A549 (cell line): ENCODE measurements at places on chromosomes 2 and 18.

DNA sequence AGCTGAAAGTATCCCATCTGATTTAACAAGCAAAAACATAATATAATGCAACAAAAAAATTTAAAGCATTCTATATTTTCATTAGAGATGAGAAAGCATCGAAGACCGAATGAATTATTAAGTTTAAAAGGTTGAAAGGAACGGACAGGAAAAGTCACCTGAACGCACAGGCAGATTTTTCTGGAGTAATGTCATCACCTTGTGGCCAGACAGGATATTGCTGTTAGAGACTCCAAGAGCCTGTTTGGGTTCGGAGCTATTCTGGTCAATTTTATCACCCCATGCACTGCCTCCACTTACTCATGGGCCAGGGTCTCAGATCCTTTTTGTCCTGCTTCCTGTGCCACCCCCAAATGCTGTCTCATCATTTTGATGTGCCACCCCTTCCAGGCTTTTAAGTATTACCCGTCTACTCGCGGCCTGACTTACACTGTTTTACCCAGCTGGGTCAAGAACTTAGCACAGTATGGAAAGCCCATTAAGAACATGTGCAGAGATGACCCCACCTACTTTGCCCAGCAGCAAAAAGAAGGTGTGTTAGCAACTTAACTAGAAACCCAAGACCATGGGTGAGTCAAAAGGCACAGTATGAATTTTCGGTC lies 27.3 kb downstream of the GKN2 start:
- DNase-seq = peak; percentile 78

- no peak for DNase-seq
These were observed 224.1 kb downstream of the SH3RF3 start for GRCh38 chr2:109352898-109353689.

DNA sequence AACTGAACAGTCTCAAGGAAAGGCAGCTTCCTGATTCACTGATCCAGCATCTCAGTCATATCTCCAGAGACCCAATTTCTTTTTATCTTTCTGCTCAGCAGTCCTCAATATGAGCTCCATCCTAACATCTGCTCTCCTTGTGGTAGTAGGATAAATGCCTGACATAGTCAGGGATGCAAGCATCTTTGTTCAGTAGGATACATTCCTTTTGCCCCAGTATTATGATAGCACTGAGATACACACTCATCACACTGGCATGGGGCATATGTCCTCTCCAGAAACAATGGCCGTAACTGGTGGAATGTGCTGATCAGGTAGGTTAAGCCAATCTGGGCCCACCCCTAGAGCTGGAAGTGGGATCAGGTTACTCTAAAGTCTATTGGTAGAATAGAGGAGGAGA lies 207.2 kb downstream of the ETAA1 start:
- DNase-seq = no peak

- no peak for DNase-seq
These were observed 84.9 kb downstream of the DGKD start for GRCh38 chr2:233439191-233439590.

DNA sequence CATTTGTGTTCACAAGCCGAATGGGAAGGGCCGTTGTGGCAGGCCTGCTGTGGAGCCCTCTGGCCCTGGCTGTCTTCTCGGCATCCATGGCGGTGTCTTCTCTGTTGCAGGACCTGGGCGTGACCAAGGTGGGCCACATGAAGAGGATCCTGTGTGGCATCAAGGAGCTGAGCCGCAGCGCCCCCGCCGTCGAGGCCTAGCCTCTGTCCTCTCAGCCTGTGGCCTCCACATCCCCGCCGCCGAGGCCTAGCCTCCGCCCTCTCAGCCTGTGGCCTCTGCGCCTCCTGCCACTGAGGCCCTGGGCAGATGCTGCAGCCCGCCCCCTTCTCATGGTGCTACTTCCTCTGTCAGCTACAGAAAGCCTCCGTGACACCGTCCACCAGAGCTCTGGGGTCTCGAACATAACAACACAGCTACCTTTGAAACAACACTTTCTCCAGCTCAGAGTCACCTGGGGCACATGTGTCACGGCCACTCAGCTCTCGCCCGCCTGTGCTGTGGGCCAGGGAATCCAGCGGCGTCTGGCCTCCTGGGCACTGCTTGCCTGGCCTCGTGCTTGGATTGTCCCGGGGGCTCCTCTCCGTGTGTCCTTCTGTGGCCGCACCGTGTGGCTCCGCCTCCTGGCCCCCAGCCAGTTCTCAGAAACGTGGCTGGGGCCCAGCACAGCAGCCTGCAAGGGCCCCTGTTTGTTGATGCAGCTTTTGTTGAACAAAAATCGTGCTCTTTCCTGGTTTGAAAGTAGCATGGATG lies 97.1 kb downstream of the USP40 start:
- no peak for DNase-seq

GRCh38 chr2:61268249-61268648 lies 106.3 kb downstream of the C2orf74 start:
- no peak for DNase-seq

- DNase-seq = no peak
These were observed 60.1 kb upstream of the TNFRSF11A start for GRCh38 chr18:62264984-62265383.

- peak; percentile 40 for DNase-seq
These were observed 108.8 kb downstream of the SLC4A3 start for GRCh38 chr2:219736209-219736608.

- no peak for DNase-seq
These were observed 40.0 kb upstream of the AGPS start for GRCh38 chr2:177352441-177353186.

GRCh38 chr2:42573256-42573655 lies 4.8 kb downstream of the MTA3 start:
- no peak for DNase-seq

GRCh38 chr2:202005272-202005887 lies 28.3 kb upstream of the FZD7 start:
- no peak for DNase-seq

GRCh38 chr2:1115843-1116539 lies 165.3 kb downstream of the SNTG2 start:
- DNase-seq = no peak

GRCh38 chr2:18558458-18558857 lies 2.0 kb downstream of the RDH14 start:
- DNase-seq = no peak

- no peak for DNase-seq
These were observed 27.7 kb downstream of the EIF2AK3 start for GRCh38 chr2:88599527-88599926.

- DNase-seq = no peak
These were observed 80.5 kb downstream of the HAUS1 start for GRCh38 chr18:46184727-46185126.

GRCh38 chr18:62751977-62752376 lies 36.6 kb downstream of the PHLPP1 start:
- DNase-seq = no peak

DNA sequence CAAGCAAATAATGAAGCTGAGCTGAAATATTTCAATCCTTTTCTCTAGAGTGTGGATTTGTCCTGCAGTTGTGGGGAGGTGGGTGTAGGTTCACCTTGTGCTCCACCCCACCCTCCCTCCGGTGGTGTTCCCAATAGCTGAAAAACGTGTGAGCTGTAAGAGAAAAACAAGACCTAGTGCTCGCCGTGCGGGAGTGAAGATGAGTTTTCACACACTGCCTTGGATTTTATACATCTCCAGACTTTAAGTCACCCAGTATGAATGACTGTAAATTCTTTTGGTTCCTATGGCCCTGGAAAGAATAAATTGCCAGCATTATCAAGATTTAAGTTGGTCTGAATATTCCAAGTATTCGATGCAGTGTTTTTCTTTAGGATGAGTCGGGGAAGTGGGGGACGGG lies 1.9 kb upstream of the SOX11 start:
- DNase-seq = no peak

GRCh38 chr2:134216152-134216829 lies 37.6 kb upstream of the MGAT5 start:
- no peak for DNase-seq

DNA sequence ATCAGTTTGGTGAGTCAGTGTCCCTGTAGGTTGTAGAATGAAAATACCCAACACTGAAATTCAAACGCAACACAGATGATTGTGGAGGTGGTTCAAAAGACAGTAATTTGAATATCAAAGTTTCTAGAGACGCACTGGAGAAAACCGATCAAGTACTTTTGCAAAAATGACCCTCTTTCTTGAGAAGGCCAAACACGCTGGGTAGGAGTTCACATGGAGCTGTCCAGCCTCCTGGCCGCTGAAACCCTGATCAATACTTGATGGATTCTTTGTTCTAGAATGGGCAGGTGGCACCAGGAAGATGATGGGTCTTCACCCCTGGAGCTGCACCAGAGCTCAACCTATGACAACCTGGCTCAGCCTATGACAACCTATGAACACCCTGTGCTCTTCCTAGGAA lies 39.7 kb upstream of the UBE2F start:
- no peak for DNase-seq

GRCh38 chr2:10137053-10137843 lies 14.7 kb downstream of the RRM2 start:
- DNase-seq = no peak

DNA sequence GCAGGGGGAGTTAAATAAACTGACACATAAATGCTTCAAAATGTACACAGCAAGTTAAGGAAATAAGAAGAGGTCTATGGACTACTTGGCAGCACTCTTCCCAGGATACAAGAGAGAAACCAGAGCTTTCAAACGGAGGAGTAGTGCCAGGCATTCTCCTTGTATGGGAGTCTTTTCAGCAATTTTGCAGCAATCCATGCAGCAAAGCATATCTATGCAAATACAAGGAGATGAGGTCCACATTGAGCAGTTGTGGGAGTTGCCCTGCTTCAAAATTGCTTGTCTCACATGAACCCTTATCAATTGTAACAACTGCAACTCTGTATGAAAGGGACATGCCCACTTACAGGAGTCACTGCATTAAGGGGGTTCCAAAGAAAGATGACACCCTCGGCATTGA lies 37.8 kb downstream of the SCN9A start:
- DNase-seq = no peak

GRCh38 chr2:41169744-41170143 lies 717.9 kb upstream of the SLC8A1 start:
- no peak for DNase-seq

- no peak for DNase-seq
These were observed 294.6 kb upstream of the SLC14A2 start for GRCh38 chr18:45320724-45321123.

DNA sequence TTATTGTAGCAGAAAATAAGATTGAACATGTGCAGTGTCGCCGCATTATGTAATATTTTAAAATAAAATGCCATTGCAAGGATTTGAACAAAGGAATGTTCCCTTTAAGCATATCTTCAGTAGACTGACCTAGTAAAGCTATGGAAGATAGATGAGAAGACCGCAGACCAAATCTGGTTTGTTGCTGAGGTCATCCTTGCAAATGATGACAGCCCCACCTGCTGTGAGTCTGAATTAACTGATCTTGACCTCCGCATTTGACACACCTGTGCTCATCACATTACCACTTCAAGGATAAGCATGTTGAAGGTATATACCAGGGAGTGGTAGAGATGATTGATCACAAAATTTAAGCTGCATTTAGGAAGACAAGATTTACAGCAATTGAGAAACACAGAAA lies 96.2 kb downstream of the NYAP2 start:
- DNase-seq = no peak

DNA sequence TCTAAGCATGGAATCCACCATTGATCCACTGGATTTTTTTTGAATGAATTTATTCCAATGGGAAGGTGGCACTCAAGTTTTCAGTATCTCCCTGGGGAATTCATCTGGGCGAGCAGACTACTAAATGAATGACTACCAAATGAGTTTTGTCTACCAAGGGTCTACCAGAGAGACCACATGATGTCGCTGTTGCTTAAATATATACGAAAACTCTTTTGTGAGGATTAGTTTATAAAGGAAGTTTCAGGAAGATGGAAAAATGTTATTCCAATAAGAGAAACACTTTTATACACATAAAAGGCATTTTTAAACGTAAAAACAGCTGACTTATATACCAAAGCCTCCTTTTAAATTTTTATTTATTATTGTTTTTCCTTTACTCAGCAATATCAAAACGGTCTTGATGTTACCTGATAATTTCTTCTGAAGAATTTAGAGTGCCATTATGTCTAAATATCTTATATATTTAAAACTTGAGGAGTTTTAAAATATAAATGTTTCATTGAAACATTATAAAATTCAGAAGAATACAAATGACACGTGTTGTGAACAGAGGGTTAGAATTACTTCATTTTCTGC lies 139.7 kb downstream of the HRH4 start:
- DNase-seq = peak; percentile 3

- DNase-seq = no peak
These were observed 136.6 kb downstream of the ZAP70 start for GRCh38 chr2:97849881-97850528.

DNA sequence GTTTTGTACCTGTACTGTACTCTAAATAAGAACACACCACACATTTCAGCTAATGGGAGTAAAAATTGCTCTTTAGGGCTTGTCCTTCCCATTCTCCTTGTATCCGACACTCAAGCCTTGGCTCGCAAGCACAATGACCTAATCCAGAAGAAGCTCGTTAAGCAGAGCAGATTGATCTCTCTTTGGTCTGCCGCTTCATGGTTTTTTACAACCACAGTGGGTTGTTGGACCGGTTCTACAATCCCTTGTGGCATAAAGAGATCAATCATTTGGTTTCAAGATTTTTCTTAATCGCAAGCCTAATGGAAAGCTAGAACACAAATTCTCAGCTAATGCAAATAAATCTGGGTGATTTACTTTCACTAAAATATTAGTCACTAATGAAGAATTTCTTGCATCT lies 662.1 kb downstream of the LRP1B start:
- DNase-seq = no peak

DNA sequence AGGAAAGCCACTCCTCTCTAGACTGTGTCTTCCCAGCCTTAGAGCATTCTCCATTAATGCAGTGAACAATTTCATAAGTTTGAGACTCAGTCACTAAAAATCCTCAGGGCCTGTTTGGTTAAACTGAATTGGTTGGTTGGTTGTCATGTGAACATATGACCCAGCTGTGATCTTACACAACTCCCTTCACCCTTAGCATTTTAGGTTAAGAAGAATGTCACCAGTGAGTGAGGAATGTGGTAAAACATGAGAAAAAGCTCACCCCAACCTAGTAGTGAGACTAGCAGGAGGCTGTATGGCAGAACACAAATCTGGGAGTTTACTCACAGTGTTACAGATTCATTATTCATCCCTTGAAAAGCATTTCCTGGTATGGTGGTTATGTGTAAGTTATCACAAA lies 32.4 kb downstream of the LHCGR start:
- DNase-seq = no peak

GRCh38 chr2:47221946-47222345 lies 66.8 kb upstream of the STPG4 start:
- no peak for DNase-seq

GRCh38 chr2:105573490-105573889 lies 171.2 kb upstream of the NCK2 start:
- no peak for DNase-seq

DNA sequence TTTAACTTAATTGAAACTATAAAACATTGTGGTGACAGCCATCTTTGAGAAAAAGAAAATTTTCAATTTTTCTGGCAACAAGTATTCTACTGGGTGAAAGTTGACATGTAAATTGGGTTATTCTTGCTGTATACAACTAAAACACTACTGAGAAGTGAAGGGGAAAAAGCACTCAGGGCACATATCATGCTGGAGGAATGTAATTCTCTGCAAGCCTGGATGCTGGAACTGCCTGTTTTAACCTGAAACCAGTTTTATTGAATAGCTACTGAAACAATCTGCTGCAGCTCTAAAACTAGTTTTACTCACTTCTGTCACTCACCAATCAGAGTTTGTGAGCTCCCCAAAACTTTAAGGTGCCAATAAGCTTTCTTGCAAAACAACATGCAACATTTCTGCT lies 1136.0 kb downstream of the LRP1B start:
- DNase-seq = no peak

- no peak for DNase-seq
These were observed 28.4 kb downstream of the AAK1 start for GRCh38 chr2:69615078-69615625.
